NCI-H510A treated with DMSO at 0.1 percent for 48 hours (cell line): ENCODE measurements at places on chromosomes 5 and 9.
A peak's percentile ranks its signal among the peaks of the same experiment; 100 is the strongest.

GRCh38 chr5:22780756-22781155, 72.4 kb downstream of the CDH12 start:
- peak; percentile 13 for DNase-seq

DNA sequence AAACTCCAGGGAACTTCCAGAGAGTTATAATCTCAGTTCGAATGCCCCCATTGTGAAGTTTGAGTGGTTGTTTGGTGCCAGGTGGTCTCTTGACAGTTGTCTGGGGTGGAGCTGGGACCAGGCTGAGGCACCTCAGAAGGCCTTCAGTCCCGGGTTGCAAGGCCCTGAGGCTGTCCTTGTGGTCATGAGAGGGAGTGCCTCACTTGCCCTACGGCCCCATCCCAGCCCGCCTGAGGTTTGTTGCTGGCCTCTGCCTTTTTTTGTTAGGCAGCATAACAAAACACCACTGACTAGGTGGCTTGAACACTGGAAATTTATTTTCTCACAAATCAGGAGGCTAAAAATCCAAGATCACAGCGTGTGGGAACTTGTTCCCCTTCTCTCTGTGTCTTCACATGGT, 73.0 kb upstream of the PAPPA start:
- no peak for DNase-seq

GRCh38 chr5:127577458-127577857, 60.0 kb downstream of the PRRC1 start:
- DNase-seq, result no peak

- no peak for DNase-seq
Measured at GRCh38 chr9:85067792-85068191, 398.3 kb downstream of the NTRK2 start.

GRCh38 chr5:135076051-135076491, 42.0 kb upstream of the PITX1 start:
- no peak for DNase-seq

DNA sequence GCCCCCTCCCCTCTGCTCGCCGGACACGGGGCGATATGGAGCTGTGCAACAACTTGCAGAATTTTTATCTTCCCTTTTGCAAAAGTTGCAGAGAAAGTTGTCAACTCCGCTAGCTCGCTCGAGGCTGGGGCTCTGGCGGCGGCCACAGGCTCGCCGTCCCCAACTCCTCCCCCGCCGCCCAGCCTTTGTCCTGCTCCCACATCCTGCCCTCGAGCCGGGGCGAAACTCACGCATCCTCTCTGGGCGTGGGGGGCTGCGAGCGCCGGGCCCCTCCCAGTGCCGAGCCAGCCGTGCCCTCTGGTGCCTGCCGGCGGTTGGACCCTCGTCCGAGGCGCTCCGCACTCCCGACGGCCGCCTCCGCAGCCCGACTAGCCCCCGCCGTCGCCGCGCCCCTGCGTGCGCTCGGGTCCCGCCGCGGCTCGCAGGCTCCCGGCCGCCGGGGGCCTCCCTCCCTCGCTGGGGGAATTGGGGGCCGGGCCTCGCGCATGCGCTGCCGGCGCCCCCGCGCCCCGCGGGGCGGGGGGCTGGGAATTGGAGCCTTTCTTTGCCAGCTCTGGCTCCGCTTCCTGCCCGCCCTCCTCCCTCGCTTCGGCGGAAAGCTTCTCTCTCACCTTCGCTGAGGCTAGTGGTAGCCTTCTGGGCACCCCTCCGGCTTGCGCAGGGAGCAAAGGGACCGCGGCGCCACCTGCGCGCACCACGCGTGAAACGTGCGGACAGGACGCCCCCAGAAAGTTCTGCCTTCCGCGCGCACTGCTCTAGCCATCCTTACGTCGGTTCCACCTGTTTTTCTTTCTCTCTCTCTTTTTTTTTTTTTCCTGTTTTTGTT, at the start of gene CCNJL:
Gene CCNJL, minus strand, starts transcription at position 431 of the 826 bp plus-strand sequence. CDS start 641 bp downstream, outside the sequence.
- DNase-seq, result peak; percentile 63

- DNase-seq, result no peak
Measured at GRCh38 chr5:115396688-115397087, 100.2 kb upstream of the CCDC112 start.

DNA sequence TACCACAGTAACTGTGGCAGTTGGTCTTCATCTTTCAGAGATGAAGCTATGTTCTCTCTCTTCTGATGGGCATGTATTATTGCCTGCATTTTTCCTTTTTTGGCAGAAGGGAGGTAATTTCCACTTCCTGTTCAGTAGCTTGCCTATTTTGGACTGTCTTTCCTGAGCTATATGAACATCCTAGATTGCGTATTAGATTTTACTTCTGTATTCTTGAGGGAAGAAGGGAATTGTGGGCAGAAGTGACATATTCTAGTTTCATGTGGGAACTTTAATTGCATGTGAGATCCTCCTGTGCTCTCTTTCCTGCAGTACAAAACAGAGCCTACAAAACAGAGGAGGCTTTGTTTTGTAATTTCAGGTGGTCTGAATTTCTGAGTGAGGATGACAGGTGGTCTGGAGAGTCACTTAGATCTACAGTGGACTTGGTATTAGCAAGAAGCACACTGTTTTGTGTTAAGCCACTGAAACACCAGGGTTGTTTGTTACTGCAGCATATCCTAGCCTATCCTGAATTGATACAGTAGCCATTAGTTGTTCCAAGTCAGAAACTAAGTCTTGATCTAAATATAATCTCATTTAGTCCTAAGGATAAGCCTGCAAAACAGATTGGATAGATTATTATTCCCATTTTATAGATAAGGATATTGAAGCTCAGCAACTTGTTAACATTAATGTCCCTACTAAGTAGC, 68.1 kb downstream of the AOPEP start:
- DNase-seq, result no peak

GRCh38 chr9:127185181-127185580, 62.7 kb upstream of the ANGPTL2 start:
- no peak for DNase-seq

GRCh38 chr5:8500426-8500825, 631.5 kb downstream of the MTRR start:
- no peak for DNase-seq

- no peak for DNase-seq
Measured at GRCh38 chr9:38700695-38701094, 19.2 kb downstream of the FAM240B start.

GRCh38 chr9:2192356-2192979, 177.3 kb downstream of the SMARCA2 start:
- DNase-seq, result no peak

DNA sequence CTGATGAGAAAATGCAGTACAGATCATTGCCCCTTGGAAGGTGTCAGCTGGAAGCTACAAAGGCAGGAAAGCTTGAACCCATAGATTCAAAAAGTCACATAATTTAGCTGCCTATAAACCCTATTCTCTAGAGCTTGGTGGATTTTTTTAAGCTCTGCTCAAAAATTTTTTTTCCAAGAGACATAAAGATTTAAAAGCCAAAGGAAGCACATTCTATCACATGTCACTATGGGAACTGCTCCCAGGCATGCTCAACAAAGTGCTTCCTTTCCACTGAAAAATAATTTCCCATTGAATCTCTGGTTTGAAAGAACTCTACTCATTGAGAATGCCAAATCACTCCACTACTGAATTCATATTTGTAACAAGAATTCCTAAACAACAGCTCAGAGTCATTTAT, 419.8 kb downstream of the CETN3 start:
- no peak for DNase-seq

DNA sequence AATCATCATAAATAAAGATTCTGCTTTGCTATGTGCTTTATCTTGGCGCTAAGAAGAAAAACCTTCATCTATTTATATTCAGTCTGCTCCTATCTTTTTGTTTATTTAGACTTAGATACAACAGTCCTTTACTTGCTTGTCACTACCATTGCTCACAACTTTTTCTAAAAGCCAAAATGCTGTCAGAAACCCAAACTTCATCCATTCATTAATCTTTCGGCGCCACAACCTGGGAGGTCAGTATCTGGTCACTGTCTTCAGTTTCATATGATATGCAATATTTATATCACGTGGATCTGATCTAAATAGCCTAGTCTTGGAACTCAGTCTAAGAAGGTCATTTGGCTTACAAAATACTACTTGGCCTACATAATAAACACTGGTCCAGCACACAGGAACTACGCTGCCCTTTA, 159.3 kb upstream of the TARS1 start:
- no peak for DNase-seq

DNA sequence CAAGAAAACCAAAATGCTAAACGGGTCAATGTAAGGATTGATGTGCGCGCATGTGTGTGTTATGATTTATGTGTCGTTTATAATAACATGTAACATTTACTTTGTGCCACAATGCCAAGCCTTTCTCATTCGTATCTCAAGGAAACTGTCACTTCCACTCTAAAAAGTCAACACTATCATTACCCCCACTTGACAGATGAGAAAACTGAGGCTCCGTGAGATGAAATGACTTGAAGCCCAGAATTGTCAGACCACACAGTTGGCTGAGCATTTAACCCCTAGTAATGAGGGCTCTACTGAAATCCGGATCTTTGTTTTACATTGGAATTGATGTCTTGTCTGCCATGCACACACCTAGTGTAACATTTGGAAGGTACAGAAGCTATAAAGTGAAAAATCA, 95.0 kb upstream of the LMX1B start:
- DNase-seq, result no peak

DNA sequence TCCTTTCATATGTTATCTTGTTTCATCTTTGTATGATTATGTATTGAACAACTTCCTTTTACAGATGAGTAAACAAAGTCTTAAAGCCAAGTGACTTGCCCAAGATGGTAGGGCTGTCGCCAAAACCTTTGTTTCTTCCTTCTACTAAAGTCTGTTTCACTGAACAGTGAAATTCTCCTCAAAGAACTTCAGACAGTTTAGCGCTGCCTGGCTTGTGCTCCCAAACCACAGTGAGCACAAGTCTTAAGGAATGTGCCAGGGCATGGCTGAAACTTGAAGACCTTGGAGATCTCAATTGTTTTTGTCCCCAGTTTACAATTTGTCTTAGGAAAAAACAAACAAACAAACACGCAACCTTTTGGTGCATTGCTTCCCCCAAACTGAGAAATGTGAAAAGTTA, 273.5 kb downstream of the CRB2 start:
- no peak for DNase-seq

GRCh38 chr5:154610321-154611154, 132.5 kb upstream of the HAND1 start:
- peak; percentile 48 for DNase-seq

DNA sequence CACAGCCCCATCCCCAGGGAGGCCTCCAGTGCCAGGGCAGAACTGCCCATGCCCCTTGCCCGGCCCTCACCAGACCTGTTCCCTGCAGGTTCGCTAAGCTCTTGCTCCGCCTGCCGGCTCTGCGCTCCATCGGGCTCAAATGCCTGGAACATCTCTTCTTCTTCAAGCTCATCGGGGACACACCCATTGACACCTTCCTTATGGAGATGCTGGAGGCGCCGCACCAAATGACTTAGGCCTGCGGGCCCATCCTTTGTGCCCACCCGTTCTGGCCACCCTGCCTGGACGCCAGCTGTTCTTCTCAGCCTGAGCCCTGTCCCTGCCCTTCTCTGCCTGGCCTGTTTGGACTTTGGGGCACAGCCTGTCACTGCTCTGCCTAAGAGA, 110.1 kb downstream of the RXRA start:
- DNase-seq, result no peak

GRCh38 chr5:103450333-103451061, 112.1 kb downstream of the NUDT12 start:
- DNase-seq, result no peak

DNA sequence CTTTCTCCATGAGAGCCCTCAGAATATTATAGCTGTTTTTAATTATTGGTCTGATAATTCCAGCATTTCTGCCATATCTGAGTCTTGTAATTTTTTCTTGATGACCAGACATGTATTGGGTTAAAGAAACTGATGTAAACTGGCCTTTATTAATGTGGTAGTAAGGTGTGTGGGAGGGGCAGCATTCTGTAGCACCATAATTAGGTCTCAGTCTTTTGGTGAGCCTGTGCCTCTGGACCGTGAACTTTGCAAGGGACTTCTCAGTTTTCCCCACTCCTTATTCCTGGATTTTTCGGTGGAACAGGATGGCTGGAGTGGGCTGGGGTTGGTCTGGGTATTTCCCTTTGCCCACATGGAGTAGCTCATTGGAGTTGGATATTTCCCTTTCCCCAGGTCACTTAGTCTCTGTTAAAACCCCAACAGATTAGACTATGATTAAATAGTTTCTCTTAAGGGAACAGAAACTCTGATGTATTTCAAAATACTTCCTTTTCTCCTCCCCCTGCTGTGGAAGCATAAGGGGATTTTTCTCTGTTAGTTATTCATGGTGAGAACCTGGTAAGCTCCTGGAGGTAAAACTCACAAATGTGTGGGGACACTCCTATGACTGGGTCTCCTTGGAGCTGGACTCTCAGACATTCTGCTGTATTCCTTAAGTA, 52.4 kb downstream of the FSD1L start:
- DNase-seq, result no peak

DNA sequence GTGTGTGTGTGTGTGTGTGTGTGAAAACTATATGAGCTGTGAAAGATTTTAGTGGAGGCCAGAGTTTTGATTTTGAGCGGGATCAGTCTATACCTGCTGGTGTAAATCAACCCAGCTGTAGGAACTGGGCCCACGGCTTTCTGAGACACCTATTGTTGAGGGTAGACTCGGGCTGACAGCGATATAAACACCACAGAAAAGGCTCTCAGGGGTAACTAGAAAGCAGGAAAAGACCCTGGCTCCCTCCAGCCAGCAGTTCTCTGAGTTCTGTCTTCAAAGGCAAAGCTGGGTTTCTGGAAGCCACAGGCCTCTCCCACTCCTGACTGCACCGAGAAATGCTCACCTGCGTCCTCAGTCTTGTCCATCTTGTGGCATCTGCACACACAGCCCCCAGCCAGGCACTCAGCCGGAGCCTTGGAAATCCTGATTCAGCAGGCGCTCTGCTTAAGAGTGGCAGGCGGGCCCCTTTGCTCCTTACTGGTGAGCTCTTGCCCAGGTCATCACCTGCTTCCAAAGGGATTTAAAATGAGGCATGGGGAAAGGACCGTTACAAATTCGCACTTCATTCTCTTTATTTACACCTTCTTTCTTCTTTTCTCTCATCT, 223.3 kb downstream of the NDUFS4 start:
- no peak for DNase-seq

DNA sequence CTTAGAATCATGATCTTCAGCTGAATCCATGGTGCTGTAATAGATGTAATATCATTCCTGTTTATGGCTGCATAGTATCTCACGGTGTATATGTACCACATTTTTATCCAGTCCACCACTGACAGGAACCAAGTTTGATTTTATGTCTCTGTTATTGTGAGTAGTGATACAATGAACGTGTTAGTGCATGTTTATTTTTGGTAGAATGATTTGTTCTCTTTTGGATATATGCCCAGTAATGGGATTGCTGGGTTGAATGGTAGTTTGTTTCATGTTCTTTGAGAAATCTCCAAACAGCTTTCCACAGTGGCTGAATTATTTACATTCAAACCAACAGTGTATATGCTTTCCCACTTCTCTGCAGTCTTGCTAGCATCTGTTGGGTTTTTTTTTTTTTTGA, 175.1 kb upstream of the CDH10 start:
- no peak for DNase-seq

- no peak for DNase-seq
Measured at GRCh38 chr5:173191015-173191414, 44.0 kb downstream of the NKX2-5 start.

- no peak for DNase-seq
Measured at GRCh38 chr9:128062846-128063831, 4.0 kb downstream of the NAIF1 start.

- DNase-seq, result no peak
Measured at GRCh38 chr5:168400429-168401220, 85.6 kb upstream of the RARS1 start.
